T follicular helper cell (primary cell): ENCODE measurements at places on chromosomes 6 and 20.

- no peak for DNase-seq
Measured at GRCh38 chr6:9252799-9253198, 817.5 kb upstream of the SLC35B3 start.

- DNase-seq = no peak
Measured at GRCh38 chr6:3759646-3760232, 8.2 kb upstream of the PXDC1 start.

GRCh38 chr6:123423130-123423529 is 213.6 kb downstream of the TRDN start:
- no peak for DNase-seq

GRCh38 chr6:4459032-4459431 is 317.2 kb upstream of the CDYL start:
- no peak for DNase-seq

DNA sequence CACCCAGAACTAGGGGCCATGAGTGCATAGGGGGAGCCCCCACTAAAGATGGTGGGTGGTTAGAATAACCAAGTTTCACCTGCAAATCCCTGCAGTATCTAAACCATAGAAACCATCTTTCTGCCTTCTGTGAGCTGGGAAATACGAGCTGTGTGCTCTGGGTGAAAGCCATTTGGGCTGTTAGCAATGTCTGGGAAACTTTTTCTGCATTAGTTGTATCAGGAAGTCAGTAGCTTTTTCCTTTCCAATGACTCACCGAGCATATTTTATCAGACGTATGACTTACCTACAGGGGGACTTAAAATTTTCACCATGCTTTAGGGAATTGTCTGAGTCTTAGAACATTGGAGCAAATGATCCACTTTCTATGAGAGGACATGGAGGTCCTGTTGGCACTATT is 584.0 kb downstream of the QKI start:
- DNase-seq = no peak

GRCh38 chr6:147949981-147950622 is 392.5 kb upstream of the SASH1 start:
- no peak for DNase-seq

DNA sequence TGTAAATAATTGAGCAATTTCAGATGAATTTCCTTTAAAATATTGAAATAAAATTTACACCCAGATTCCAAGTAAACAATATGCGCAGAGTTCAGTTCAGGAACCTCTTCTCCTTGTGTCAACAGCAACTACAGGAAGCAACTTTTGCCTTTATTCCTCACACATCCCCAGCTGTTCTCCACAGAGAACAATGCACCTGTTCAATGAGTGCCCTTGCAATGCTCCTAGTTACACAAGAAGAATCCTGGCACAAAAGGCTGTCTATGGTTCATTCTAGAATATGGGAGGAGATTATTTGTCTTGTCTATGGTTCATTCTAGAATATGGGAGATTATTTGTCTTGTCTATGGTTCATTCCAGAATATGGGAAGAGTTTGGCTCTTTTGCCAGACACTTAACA is 454.9 kb downstream of the BTBD3 start:
- no peak for DNase-seq

- no peak for DNase-seq
Measured at GRCh38 chr6:30061858-30062458, 893 bp downstream of the POLR1H start.

DNA sequence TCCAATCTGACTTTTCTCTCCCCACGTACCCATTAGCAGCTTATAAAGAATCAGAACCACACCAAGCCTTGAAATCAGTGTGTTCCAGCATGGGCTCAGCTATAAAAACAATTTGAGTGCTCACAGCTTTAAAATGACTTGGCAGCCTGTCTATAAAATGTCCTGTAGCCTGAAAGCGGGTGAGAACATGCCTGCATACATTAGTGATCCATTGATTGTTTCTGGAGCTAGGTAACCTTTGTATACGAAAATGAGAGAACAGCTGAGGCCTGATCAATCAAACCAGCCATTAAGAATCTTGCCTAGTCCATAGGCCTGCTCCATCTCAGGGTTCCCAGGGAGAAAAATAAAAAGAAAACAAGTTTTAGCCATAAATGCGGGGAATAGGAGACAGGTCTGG is 245.8 kb upstream of the SULF2 start:
- DNase-seq = no peak

- DNase-seq = no peak
Measured at GRCh38 chr6:63352069-63352543, 32.3 kb upstream of the LGSN start.

GRCh38 chr6:139591075-139591865 is 216.8 kb upstream of the CITED2 start:
- no peak for DNase-seq
